ENCODE measurements at places on chromosomes 16 and 17. TPM values are rescaled to one million over a fixed set of nuclear protein-coding genes. Genes with fewer than 3 reads are reported as not detected.
A peak's percentile ranks its signal among the peaks of the same experiment; 100 is the strongest.

ERN2 gene
- not detected for total RNA-seq

MPO gene
- not detected for total RNA-seq

MGAT5B gene
- total RNA-seq = 0.23 TPM

KRT25 gene
- not detected for total RNA-seq

CLDN7 gene
- 3.3 TPM for total RNA-seq

GRCh38 chr16:4372001-4372577, 441 bp downstream of the VASN start:
- peak overlapping the region; percentile 87 for H3K27ac ChIP-seq
- peak overlapping the region; percentile 78 for H3K4me3 ChIP-seq
- H3K36me3 ChIP-seq = no peaks in the 10 kb centered on the region
- no peak for DNase-seq
- H3K27me3 ChIP-seq = no peaks in the 10 kb centered on the region
- H3K4me1 ChIP-seq = peaks cover 46% of the 10 kb centered on the region

DNA sequence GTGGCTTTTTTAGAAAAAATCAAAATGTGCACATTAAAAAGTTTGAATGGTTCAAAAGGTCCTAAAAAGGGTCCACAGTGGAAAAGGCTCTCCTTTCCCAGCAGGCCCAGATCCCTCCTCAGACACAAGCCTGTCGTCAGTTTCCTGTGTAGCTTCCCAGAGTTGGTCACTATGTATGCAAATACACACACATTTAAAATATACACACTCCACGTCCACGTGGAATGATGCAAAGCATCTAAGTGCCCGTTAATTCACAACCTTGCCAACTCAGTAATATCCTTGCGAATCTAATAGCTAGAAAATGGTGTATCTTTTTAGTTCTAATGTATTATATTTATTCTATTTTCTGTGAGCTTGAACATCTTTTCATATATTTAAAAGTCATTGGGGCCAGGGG, 17.7 kb downstream of the NLRC5 start:
- H3K27ac ChIP-seq = no peak overlapping the region
- H3K4me1 ChIP-seq = no peaks in the 10 kb centered on the region
- DNase-seq = no peak
- H3K27me3 ChIP-seq = no peaks in the 10 kb centered on the region
- no peaks in the 10 kb centered on the region for H3K36me3 ChIP-seq

- DNase-seq = peak; percentile 63
- no peaks in the 10 kb centered on the region for H3K36me3 ChIP-seq
- no peaks in the 10 kb centered on the region for H3K27me3 ChIP-seq
- H3K4me3 ChIP-seq = no peak overlapping the region
Measured at GRCh38 chr16:56776562-56776961, 46.6 kb downstream of the NUP93 start.

DNA sequence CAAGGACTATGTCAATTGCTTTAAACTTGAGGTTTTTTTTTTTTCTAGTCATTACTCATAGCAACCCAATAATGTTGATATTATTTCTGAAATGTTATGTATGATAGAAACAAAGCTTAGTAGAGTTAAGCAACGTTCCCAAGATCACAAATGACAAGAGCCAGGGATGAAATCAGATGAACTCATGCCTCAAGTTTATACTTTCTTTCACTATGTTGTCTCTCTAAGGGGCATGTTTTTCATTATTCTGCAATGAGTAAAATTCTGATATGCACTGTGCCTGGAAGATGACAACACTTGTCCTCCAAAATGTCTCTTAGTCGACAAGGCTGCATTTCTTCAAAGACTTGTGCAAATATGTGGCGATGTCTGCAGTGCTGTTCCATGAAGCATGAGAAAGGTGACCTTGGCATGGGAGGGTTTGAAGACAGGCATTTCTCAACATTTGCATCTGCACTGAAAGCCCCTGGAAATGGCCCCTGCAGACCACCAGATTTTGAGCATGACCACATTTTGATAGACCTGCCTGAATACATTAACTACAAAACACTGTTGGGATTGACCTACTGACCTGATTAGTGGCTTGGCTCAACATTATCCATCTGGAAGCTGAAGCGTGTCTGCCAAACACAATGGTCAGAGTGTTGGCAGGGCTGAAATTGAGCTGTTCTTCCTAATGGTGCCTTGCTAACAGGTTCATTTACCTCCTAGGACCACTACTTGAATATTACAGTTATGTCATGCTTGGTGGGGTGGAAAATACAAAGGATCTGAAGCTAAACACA, 1027.5 kb downstream of the CDH11 start:
- H3K4me1 ChIP-seq = no peaks in the 10 kb centered on the region
- H3K36me3 ChIP-seq = no peaks in the 10 kb centered on the region
- DNase-seq = no peak
- no peak overlapping the region for H3K27ac ChIP-seq
- no peak overlapping the region for H3K4me3 ChIP-seq

Data from ovary (tissue), 10 donors.